ENCODE measurements at places on chromosomes 1 and 21.

DNA sequence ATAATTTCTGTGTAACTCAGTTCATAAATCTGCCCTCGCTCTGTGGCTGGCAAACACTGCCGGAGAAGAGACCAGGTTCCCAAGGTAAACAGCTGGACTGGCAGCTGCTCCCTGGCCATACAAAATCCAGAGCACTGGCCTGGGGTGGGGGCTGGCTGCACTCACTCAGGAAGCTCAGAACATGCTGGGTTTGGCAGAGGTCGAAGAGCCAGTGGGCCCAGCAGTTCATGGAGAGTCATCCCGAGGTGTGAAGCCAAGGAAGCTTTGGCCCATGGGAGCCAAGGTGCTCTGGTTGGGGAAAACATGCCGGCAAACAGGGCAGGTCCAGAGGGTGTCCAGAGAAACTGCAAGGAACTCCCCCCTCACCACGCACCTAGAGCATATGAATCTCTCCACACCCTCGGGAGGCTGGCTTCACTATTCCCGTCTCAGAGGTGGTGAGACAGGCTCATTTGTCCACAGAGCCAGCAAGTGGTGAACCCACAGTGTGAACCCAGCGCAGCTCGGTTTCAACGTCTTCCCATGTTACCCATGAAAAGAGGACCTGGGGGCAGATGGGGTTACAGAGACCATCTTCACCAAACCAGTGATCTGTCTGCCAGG, 102.4 kb downstream of the DMRTB1 start:
- DNase-seq = no peak

DNA sequence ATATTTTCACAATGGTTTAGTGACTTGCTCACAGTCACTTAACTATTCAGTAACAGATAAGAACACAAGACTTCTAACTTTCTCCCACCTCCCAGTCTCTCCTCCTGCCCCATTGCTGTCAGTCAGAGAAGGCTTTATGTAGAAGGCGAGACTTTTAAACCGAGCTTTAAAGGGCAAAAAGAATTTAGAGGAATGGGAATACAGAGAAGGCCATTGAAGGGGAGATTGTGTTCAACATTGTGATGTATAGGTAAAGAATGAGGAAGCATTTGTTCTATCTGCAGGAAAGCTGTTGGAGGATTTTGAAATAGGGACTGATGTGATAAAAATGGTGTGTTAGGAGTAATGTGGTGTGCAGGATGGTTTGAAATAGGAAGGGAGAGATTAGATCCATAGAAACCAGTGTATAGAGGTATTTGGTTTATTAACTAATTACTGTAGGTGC, 7.3 kb downstream of the POU2F1 start:
- no peak for DNase-seq

GRCh38 chr1:20867062-20867461, 80.0 kb upstream of the HP1BP3 start:
- DNase-seq = no peak

DNA sequence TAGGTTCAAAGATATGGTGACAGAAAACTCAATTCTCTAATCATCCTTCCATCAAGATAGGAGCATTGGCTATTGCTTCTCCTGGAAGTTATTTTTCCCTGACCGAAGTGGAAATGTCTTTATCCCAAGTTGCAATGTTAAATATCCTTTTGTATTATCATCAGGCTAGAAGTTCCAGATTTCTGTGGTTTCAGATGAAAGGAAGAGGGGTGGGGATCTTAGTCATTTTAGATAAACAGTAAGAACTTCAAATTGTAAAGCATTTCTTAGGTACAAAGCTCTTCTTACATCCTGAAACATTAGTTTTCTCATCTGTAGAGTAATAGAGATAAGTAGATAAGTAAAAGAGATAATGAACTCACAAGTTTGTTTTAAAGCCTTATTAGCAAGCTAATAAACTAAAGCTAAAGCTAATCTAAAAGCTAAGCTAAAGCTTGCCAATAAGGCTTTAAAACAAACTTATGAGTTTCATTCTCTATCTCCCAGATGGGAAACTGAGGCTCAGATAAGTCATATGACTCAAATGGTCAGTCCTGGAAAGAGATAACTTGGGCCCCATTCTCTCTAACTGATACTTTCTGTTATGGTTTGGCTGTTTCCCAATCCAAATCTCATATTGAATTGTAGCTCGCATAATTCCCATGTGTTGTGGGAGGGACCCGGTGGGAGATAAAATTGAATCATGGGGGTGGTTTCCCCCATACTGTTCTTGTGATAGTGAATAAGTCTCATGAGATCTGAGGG, 99.2 kb upstream of the KCNK2 start:
- DNase-seq = no peak

- DNase-seq = no peak
These were observed 36.6 kb upstream of the ARF1 start for GRCh38 chr1:228045871-228046270.

DNA sequence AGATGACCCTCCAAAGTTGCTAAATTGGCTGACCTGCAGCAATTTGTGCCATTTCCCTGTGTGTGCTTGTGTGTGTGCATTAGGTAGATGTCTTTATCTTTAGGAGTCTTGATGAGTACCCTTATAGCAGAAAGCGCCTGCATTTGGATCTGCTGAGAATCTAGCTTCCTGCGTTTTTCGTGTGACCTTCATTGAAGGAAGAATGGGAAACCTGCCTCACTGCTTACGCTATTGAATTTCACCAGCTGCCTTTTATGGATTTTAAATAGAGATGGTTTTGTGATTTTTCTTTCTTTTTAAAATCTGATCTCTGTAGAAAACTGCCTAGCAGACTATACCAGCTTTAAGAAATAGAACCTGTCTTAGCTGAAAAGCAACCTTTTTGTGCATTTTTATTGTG, 124.5 kb downstream of the CACHD1 start:
- DNase-seq = no peak

DNA sequence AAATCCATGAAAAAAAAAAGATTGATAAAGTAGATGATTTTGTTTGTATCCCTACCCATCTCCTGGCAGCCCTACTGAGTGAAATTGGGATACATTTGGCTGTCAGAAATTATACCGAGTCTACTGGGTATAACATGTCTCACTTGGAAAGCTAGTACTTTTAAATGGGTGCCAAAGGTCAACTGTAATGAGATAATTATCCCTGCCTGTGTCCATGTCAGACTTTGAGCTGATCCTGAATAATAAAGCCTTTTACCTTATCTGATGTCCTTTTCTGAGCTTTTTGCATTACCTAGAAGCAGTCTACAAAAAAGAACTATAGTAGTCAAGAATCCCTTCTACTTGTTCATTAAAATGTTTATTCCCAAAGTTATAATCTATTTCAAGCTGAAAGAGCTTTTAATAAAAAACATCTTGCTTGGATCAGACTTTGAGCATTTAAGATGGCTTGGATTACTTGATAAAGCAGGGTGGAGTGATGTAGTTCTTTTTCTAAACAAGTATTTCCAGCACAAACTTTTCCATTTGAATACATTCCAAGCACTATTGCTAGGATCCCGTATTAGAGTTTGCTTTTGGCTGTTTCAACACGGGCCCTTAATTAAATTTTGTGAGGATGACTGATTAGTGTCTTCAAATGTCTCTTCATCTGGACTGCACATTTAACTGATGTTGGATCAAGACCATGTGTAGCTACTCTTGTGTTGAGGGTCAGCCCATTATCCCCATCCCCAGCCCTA, 69.2 kb downstream of the DTL start:
- no peak for DNase-seq

GRCh38 chr1:100441651-100442050, 89.3 kb downstream of the CDC14A start:
- no peak for DNase-seq

DNA sequence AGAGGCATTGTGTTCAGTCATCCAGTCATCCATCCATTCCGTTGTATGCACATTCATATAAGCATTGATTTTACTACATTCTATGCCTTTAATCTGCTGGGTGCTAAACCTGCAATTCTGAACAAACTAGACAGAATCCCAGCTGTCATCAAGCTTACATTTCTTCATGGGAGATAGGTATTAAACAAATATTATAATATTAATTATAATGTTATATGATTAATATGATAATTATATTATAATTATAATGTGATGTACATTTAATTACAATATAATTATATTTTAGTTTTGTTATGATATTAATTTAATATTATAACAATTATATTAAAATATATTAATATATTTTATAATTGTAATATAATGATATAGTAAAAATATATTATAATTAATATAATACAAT, 112.4 kb downstream of the BRINP3 start:
- no peak for DNase-seq

GRCh38 chr1:62585469-62586155, 11.7 kb upstream of the ANGPTL3 start:
- no peak for DNase-seq

DNA sequence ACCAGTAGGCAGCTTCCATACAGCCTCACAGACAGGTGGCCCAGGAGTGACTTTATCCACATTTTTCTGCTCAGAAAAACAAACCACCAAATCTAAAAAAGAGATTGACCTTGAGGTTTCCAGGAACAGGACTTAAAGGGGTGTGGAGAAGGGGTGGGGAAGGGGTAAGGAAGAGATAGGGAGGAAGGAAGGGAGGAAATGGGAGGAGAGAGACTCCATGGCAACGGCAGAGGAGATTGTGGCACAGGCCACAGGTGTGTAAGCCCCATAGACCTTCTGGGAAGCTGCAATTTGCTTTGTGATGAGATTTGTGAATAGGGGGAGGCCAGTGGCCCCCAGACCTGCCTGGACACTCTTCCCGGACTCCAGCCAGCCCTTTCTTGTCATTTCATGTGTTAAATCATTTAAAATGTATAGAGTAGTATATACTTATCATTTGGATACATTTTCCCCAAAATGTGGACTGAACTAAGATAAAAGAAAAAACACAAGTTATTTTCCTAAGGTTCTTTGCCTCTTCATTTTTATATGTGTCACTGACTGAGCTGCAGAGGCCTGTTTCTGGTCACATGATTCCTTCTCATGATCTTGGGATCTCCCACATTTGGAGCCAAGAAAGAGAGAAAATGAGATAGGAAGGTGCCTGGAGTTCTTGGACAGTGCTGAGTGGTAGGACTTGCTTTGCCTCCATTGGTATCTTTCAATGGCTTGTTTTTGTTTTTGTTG, 55.5 kb downstream of the CLIC6 start:
- no peak for DNase-seq

- no peak for DNase-seq
These were observed 162.5 kb upstream of the GORAB start for GRCh38 chr1:170369417-170369816.

DNA sequence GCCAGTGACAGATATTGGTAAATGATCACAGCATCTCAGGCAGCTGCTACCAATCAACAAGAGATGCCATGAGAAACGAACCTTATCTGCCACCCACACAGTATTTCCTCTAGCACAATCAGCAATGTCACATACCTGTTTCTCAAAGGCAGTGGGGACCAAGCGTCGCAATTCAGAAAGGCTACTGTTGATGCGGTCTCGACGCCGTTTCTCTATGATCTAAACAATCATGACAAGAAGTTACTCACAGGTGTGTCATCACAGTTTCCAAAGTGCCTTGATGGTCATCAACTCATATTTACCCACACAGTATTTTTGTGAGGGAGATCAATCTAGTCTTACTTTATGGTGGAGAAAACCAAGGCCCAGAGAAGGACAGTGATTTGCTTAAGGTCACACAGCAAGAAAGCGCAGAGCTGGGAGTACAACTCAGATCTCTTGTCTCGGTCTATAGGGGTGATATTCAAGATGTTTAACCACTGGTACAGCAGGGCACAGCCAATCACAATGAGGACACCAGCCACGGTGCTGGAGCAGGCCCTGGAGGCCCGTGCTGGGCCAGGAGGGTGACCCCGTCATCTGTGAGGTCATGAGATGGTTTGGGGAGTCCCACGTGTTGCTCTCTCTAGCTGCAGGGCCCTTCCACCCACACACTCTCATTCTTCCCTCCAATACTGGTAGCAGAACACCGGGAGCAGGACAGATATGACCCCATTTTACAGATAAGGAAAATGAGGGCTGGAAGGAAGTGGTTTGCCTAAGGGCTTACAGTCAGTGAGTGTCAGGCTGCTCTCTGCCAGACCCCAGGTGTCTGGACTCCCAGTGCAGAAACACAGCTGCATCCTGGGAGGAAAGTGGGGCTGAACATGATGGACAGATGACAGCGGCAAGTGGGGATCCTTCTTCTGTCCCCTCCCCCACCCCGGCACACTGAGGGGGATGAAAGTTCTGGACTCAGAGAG, 7.8 kb downstream of the HEYL start:
- no peak for DNase-seq

- no peak for DNase-seq
These were observed 393.5 kb upstream of the ADGRL2 start for GRCh38 chr1:81407000-81407821.

GRCh38 chr1:28409090-28409489, 39.5 kb downstream of the PHACTR4 start:
- no peak for DNase-seq

- DNase-seq = no peak
These were observed 36.7 kb downstream of the PARP1 start for GRCh38 chr1:226371027-226371694.

DNA sequence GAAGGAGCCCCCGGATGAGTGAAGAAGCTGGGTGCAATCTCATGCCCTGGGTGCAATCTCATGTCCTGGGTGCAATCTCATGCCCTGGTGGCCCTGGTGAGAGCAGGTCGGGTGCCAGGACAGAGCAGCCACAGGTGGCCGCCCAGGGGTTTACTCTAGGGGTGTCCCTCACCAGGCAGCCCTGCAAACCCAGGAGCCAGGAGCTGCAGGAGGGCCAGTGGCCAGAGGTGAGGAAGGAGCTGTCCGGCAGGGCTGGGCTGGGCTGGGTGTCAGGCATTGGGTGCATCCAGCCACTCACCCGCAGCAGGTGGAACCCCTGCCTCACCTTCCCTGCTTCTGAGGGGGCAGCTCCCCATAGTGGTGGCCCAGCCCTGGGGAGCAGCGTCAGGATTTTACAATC, 79.2 kb downstream of the PRDM16 start:
- DNase-seq = no peak

- no peak for DNase-seq
These were observed 21.5 kb upstream of the LYST start for GRCh38 chr1:235888119-235888643.

DNA sequence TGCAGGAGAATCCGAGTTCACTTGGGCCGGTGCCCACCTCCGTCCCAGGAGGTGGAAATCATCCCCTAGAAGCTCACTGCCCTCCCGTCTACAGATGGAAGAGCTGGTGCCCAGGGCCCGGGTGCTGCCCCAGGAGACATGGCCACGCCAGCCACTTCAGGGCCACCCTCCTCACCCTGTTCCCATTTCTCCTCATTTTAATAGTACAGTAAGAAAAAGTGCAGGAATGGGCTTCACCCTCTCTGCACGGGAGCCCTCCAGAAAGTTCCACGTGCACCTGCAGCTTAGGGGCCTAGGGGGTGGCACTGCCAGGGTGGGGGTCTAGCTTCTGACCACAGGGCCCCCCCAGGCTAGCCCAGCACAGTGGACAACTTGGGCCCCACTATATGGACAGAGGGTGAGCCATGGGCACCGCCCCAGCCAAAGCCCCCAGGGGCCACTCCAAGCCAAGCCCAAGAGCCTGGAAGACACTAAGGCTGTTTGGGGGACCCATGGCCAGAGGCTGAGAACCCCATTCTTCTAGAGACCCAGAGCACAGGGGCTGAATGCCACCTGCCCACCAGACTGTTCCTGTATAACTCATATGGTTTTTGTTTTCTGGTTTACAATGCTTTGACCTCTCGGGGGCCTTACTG, 3.4 kb upstream of the FTCD start:
- DNase-seq = no peak

- no peak for DNase-seq
These were observed 228.3 kb upstream of the DEPDC1 start for GRCh38 chr1:68725001-68725752.

All from NCI-H526 (cell line).